Activated T-helper 1 cell treated with anti-CD3 and anti-CD28 coated beads, Interleukin-2, amount 50 U/mL, for 16 hours (primary cell): ENCODE measurements at places on chromosomes 16 and 17.
A peak's percentile ranks its signal among the peaks of the same experiment; 100 is the strongest.

GRCh38 chr16:20347666-20348364 lies 4.7 kb downstream of the UMOD start:
- no peak for DNase-seq

DNA sequence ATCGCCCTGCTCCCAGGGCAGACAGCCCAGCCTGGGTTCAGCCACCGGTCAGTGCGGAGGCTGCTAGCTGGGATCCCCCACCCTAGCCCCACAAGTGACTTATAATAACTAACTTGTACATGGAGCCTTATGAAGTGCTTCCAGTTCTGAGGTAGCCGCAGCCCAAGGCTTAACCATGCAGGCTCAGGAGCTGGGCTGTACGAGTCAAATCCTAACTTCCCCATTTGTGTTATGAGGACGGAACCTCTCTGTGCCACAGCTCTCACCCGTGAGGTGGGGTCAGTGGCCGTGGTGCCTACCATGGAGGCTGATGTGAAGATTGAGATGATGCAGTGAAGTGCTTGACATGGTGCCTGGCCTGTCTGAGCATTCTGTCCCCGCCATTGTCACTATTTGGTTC lies 27.8 kb upstream of the GOSR2 start:
- no peak for DNase-seq

GRCh38 chr16:82384017-82384416 lies 214.0 kb upstream of the MPHOSPH6 start:
- no peak for DNase-seq

DNA sequence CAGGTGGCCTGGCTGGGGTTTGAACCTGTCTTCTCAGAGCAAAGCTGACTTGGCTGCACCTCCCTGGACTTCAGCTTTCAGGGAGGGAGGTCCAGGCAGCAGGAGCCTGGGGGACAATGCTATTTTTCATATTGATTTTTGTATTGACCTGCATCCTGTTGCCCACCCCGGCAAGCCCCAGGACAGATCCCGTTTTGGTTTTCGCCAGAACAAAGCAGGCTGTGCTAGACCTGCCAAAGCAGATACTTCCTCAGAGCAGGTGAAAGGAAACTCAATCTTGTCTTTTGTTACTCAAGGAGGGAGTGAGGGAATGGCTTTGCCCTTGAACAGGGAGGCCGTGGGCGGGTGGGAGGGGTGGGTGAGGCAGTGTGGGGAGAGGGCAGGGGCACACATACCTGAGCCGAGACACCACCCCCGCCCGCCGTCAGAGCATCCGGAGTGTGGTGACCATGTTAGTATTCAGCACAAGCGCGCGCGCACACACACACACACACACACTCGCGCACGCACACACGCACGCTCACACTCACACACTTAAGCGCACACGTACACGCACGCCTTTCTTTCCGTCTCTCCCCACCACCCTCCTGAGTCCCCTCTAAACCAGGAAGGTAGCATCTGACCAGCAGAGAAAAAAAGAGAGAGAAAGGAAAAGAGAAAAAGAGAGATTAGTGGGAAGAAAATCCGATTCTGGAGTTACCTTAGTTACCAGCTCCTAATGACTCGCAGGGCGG lies 59.5 kb downstream of the RAI1 start:
- DNase-seq, result peak; percentile 27

GRCh38 chr17:78960928-78961327 lies 18.8 kb downstream of the LGALS3BP start:
- DNase-seq, result no peak

DNA sequence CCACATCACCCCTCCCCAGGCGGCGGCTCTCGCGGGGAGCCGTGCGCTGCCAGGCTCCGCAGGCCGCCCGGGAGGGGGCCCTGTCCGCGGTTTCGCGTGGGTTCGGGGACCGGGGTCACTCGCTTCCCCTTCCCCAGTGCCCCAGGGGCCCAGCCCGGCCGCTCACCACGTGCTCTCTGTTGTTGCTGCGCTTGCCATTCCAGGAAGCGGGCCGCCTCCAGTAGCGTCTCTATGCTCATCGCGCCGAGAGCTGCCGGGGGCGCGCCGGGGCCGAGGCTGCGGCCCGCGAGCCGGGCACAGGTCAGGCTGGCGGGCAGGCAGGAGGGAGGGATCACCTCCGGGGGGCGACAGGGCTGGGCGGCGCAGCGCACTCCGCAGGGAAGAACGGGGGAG lies 390 bp downstream of the MNT start:
- DNase-seq, result peak; percentile 46

DNA sequence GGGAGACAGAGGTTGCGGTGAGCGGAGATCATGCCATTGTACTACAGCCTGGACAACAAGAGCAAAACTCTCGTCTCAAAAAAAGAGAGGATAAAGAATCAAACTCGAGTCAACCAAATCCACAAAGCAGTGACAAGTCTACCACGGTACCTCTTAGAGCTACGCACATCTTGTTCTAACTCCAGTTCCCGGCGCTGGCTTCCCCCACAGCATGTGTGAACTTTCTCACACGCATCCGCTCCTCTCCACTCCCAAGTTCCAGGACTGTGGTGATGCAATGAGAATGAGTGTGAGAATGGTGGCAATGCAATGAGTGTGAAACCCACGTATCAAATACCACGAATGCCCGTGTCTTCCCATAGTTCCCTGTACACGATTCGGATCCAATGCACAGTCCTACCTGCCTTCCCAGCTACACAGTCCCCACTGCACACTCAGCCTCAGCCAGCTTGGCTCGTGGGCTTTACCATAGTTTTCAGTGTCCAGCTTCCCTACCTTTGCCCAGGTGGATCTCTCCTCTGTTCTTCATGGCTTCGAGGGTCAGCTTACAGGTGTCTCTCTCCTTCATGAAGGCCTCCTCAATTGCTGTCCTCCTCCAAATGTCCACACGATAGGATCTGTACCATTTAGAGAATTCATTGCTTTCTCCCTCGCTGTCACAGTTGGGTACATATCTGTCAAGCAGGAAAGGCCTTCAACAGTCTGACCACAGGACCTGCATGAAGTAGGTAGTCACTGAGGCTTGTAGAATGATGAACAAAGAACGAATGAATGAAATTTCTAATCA lies 9.2 kb upstream of the P2RX5 start:
- DNase-seq, result no peak

- no peak for DNase-seq
These were observed 31.9 kb downstream of the CYB561 start for GRCh38 chr17:63414222-63414621.

DNA sequence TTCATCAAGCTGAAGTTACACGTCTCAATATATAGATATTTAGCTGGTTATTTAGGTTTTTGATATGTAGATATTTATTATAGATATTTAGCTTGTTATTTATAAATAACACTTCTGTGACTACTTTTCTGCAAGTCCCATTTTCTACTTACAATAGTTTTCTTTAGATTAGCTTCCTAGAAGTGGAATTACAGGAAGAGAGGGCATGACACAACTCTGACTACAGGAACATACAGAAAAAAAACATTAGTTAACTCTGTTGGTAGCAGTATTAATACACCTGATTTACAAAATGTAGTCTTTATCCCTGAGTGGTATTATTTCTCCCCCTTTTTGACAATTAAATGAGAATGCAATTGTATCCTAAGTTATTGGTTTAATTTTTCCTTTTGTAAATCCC lies 21.2 kb upstream of the CCL1 start:
- no peak for DNase-seq

DNA sequence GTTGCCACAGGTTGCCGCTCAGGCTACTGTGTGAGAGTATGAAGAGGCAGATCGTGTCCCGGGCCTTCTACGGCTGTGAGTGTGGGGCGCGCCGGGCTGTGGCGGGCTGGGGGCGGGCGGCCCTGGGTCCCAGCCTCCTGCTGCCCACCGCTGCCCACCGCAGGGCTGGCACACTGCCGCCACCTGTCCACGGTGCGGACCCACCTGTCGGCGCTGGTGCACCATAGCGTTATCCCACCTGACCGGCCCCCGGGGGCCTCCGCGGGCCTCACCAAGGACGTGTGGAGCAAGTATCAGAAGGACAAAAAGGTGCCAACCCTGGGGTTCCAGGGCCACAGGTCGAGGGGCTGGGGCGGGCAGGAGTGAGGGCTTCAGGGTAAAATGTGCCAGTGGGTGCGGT lies 28.7 kb downstream of the MNT start:
- no peak for DNase-seq

DNA sequence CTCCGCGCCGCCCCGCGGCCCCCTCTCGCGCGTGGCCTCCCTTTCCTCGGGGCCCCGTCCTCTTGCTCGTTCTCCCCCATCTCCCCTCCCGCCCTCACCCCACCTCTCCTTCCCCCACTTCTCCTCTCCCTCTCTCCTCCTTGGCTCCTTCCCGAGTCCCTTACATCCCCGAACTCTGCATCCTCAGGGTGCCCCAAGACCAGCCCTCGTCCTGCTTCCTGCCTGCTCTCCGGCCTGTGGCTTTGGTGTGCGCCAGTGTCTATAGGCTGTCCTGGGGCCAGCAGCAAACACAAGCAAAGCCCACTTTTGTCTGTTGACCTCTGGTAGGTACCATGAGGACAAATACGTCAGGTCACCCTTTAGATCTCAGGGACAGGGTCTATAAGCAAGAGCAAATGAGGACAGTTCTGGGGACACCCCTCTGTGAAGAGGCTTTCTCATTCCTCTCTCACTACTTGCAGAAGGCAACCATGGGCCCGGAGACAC lies 284 bp upstream of the COPZ2 start:
- no peak for DNase-seq

DNA sequence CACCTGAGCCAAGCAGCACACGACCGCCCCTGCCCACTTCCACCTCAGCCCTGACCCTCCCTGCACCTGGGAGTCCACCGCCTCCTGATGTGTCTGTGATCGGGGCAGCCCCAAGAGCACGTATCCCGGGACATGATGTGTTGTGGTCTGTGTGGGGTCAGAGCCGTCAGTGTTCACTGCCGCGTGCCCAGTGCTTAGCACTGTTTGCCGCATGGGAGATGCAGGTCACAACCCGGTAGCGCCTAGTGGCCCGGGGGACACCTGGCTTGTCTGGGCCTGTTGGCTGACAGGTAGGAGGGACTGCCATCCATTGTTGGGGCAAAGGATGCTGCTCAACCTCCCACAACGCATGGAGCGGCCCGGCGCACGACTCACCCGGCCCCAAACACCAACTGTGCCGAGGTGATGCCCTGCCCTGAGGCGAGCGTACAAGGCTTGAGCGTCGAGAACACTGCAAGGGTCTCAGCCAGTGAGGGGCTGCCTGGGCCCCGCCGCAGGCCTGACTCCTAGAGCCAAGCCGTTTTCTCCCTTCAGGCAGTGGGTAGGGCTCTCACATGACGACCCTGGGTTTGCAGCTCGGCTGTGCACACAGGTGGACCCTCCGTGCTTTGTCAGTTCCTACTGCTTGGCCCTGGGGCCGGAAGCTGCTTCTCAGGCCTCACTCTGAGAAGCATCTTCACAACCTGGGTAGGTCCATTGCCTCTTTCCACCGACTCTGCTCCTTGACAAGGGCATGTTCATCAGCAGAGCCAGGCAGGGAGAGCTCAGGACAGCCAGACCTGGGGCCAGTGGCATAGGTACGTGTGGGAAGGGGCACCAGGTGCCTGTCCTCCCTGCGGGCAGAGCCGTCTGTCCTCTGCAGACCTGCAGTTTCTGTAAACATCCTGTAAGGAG lies 5.9 kb upstream of the C16orf95 start:
- no peak for DNase-seq

DNA sequence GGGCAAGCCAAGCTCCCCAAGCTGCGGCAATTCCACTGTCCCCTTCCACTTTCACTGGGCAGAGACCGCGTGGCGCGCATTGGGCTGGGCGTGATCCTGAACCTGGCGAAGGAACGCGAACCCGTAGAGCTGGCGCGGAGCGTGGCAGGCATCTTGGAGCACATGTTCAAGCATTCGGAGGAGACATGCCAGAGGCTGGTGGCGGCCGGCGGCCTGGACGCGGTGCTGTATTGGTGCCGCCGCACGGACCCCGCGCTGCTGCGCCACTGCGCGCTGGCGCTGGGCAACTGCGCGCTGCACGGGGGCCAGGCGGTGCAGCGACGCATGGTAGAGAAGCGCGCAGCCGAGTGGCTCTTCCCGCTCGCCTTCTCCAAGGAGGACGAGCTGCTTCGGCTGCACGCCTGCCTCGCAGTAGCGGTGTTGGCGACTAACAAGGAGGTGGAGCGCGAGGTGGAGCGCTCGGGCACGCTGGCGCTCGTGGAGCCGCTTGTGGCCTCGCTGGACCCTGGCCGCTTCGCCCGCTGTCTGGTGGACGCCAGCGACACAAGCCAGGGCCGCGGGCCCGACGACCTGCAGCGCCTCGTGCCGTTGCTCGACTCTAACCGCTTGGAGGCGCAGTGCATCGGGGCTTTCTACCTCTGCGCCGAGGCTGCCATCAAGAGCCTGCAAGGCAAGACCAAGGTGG lies 9.8 kb downstream of the SARM1 start:
- DNase-seq, result no peak

DNA sequence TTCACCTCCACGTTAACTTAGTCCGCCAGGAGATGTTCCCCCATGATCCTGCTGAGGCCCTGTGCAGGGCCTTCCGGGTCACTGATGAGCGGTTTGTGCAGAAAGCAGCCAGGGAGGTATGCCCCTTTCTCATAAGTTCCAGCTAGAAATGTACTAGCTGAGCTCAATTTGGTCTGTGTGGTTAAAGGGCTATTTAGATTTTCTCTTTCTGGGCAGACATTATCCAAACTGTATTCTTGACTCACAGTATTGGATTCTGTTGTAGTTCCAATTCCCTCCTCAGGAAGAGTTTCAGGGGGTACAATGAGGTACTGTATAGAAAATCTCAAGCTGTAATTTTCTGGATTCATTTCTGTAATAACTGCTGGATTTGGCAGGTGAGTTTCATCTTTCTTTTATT lies 137.1 kb downstream of the TRIM37 start:
- DNase-seq, result no peak

- no peak for DNase-seq
These were observed 560.6 kb downstream of the CDH13 start for GRCh38 chr16:83187405-83187804.

- no peak for DNase-seq
These were observed 145.7 kb downstream of the ZFHX3 start for GRCh38 chr16:72902206-72902605.

DNA sequence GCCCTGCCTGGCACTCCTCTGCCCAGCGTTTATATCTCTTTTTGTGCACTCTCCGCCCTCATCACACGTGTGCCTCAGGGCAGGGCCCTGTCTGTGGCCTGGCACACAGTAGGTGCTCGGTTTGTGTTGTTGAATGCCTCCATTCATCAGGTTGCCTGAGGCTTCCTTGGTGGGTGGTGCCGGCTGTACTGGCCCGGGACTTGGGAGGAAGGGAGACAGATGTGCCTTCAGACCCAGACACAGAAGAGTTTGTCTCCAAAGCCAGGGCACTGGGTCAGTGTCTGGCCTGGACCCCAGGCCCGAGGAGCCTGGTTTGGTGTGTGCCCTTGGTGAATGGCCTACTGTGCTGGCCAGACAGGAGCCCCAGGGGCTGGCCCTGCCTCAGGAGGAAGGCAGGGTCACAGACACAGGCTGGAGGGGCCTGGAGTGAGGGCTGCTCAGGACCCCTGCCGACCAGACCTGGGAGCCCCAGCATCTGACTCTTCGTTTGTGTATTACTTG lies 71.6 kb downstream of the RAI1 start:
- no peak for DNase-seq

DNA sequence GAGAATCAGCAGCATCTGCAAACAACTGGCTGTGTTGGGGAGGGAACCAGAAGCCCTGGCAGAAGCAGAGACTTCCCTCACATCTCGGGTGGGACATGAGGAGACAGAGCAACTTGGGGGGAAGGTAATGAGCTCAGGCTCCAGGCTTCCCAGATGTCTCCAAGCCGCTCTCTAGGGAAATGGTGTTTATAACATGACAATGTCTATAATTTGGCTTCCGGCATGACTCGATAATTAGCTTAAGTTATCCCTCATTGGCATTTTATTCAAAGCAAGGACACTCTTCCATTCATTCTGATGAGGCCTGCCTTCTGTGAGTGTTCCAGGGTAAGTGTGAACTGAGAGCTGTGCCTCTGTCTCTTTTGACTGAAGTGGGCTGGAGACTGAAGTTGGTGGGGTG lies 14.7 kb upstream of the MLLT6 start:
- no peak for DNase-seq
